PC-9 (cell line): ENCODE measurements at places on chromosomes 1 and 21.

GRCh38 chr1:209672705-209673630 is 2.2 kb upstream of the G0S2 start:
- H3K4me1 ChIP-seq: peaks cover 59% of the 10 kb centered on the region
- no peaks in the 10 kb centered on the region for H3K27me3 ChIP-seq
- peak overlapping the region; percentile 3; the same call in 1 of the 2 replicates for H3K4me3 ChIP-seq
- no peak for DNase-seq
- H3K36me3 ChIP-seq: no peaks in the 10 kb centered on the region

DNA sequence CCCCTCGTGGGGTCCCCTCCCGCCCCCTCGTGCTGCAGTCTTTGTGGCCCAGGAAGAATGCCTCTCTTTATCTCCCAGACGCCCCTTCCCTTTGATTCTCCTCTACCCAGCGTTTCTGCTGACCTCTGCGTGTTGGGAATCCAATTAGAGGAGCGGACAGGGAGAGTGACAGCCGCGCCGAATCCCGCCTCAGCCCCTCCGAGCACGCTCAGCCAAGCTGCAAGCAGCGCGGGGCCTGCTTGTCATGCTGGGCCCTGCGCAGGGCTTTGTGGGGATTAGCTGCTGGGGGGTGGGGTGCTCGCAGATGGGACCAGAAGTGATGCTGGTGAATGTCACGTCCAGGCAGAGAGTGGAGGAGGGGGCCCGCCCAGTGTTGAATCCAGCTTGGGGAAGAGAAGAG is 91.1 kb downstream of the EPHB2 start:
- no peaks in the 10 kb centered on the region for H3K27me3 ChIP-seq

GRCh38 chr1:156813750-156814570 is 2.7 kb downstream of the SH2D2A start:
- peak overlapping the region; percentile 72 for H3K4me3 ChIP-seq
- no peaks in the 10 kb centered on the region for H3K36me3 ChIP-seq
- peaks cover 44% of the 10 kb centered on the region for H3K4me1 ChIP-seq
- DNase-seq: peak; percentile 50
- no peaks in the 10 kb centered on the region for H3K27me3 ChIP-seq

DNA sequence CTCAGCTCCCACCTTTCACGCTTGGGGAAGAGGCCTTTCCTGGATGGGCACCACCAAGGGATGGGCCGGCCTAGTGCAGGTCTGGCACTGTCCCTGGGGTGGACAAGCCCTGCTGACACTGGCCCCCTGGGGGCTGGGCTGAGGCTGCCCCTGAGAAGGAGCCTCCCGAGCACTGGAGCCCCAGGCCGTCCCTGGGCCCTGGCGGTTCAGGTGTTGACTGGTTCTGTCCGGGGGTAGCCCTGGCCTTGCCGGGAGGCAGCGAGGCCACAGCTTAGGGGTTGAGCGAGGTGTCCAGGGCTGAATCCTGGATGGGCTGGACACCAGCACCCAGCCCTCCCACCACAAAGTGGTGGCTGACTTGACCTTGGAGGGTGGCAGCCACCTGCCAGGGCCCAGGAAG is 49.7 kb upstream of the ACTRT2 start:
- H3K27ac ChIP-seq: no peak overlapping the region
- H3K36me3 ChIP-seq: no peaks in the 10 kb centered on the region
- peaks cover 79% of the 10 kb centered on the region for H3K27me3 ChIP-seq
- H3K4me1 ChIP-seq: no peaks in the 10 kb centered on the region
- no peak for DNase-seq

- no peaks in the 10 kb centered on the region for H3K36me3 ChIP-seq
- H3K4me1 ChIP-seq: no peaks in the 10 kb centered on the region
- H3K27me3 ChIP-seq: peaks cover 38% of the 10 kb centered on the region
- H3K27ac ChIP-seq: no peak overlapping the region
Measured at GRCh38 chr1:4175566-4176405, 275.7 kb upstream of the C1orf174 start.

DNA sequence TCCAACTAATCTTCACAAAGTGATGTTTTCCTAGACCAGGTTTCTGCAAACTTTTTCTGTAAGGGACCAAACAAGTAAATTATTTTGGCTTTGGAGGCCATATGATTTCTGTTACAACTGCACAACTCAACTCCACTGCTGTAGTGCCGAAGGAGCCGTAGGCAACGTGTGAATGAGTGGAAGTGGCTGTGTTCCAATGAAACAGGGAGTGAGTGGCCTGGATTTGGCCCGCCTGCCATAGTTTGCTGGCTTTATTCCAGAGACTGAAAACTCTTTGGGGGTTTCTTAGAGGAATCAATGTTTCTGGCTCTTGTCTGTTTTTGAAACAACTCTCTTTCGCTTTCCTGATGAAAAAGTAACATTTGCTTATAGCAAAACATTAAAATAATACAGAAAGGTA is 12.6 kb upstream of the ACTL8 start:
- peaks cover 48% of the 10 kb centered on the region for H3K27me3 ChIP-seq
- no peak overlapping the region for H3K4me3 ChIP-seq
- H3K4me1 ChIP-seq: no peaks in the 10 kb centered on the region
- no peaks in the 10 kb centered on the region for H3K36me3 ChIP-seq
